ENCODE measurements at places on chromosomes 11 and 22. TPM values are rescaled to one million over a fixed set of nuclear protein-coding genes. Genes with fewer than 3 reads are reported as not detected.

GRCh38 chr11:37786214-37786755 lies 1188.2 kb upstream of the RAG2 start:
- no peak for DNase-seq

- DNase-seq, result no peak
Measured at GRCh38 chr22:48464246-48464645, 1363.4 kb downstream of the BRD1 start.

DNA sequence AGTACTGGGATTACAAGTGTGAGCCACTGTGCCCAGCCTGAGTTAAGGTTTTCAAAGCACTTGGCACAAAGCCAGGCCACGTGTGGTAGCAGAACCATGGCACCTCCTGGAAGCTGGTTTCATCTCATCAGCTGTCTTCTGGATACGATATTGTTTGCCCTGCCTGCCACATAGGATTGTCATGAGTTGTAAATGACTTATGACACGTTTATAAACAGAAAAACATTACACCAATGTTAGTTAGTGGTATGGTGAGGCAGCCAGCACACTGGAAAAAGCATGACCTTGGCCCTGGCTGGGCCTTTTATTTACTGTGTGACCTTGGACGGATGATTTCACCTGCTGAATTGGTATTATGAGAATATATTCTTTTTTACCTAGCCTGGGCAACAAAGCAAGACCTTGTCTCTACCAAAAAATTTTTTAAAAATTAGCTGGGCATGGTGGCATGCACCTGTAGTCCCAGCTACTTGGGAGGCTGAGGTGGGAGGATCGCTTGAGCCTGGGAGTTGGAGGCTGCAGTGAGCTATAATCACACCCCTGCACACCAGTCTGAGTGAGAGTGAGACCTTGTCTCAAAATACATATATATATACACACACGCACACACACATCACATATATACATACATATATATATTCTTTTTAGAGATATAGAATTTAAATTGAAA lies 24.0 kb upstream of the MYH9 start:
- DNase-seq, result no peak

GRCh38 chr11:85874265-85874664 lies 19.1 kb downstream of the CCDC83 start:
- DNase-seq, result no peak

Gene GAB2
- 38.9 TPM for total RNA-seq

- DNase-seq, result no peak
Measured at GRCh38 chr11:122030286-122030685, 85.7 kb downstream of the BLID start.

Gene SCGB2A2
- total RNA-seq, result not detected

Gene TSG101
- total RNA-seq, result 51.8 TPM

Gene CHEK1
- total RNA-seq, result 24.7 TPM

Gene TSPAN32
- 1.2 TPM for total RNA-seq

DNA sequence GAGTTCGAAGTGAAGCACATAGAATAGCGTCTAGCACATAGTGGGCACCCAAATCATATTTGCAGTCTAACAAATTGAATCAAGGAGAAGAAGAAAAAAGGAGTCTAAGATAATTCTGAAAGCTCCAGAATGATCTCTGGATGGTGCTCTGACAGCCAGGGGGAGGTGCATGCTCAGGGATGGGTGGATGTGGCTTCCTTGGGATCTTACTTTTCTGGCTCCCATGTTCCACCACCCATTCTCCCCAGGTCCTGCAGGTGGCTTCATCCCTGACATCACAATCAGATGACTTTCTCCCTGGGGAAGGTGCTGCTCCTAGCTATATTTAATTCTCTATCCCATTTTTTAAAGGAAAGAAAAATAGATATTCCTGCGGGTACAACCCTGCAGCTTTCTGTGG lies 381.9 kb downstream of the CADM1 start:
- no peak for DNase-seq

DNA sequence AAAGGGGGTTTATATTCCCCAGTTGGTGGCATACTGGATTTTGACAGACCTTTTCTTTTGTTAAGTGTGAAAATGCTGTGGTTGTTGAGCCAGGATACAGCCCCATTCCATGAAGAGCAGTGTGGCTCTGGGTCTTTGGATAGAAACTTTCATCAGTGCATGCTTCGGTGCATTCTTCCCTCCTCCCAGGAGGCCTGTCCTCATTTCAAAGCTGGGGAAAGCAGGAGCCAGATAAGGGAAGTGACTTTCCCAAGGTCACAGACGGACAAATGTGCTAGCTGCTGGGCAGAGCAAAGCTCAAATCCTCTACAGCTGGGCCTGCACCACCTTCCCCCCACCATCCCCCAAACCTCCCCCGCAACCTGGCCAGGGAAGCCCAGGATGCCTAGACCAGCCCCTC lies 184.5 kb upstream of the NTM start:
- no peak for DNase-seq

Gene A4GALT
- 0.82 TPM for total RNA-seq

- no peak for DNase-seq
Measured at GRCh38 chr11:96500440-96500839, 110.6 kb downstream of the JRKL start.

DNA sequence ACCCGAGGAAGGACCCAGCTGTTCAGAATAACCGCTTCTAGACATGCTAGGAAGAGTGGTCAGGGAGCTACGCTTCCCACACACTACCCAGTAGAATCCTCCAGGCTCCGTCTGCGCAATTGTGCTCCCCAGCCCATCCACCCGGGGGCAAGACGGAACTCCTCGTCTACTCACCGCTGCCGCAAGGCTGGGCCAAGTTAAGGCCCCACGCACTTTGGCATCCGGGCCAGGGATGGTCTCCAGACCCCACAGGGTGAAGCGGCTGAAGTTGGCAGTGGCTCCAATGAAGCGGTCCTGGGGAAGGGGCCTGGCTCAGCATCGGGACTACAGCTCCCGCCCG lies 757 bp downstream of the RNASEH2C start:
- no peak for DNase-seq

GRCh38 chr11:74754507-74755252 lies 6.0 kb downstream of the RNF169 start:
- no peak for DNase-seq

DNA sequence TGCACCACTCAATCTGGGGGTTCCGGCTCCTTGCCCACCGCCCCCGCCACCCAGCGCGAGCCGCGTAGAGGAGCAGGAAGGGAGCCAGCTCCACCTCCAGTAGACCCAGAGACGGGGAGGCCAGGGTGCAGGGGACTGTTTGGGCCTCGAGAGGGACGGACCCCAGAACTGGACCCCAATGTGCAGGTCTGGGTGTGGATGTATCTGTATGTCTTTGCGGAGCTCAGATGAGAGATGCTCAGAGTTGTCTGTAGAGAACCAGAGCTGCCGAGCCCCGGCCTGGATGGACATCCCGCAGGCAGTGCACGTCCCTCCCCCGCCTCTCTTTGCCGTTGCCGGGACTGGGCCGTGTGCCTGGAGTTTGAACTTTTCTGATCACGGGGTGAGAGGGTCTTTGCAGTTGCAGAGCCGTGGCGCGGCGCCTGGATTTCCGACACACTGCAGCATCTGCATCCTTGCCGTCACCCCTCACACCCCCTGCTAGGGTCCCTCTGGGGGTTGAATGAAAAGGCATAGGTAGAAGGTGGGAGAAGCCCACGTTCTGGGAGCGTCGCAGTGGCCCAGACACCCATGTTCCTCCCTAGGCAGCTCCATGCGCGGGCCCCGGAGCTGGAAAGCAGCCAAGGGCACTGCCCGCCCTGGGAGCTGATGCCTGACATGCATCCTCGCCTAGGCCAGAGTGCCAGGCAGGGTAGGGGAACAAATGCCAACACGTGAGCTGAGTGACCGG lies 105.2 kb downstream of the KCNQ1 start:
- DNase-seq, result peak; percentile 17

- DNase-seq, result no peak
Measured at GRCh38 chr11:68980776-68981065, at the start of gene MRGPRD. Gene MRGPRD, minus strand, starts transcription at chr11:68980986. Its CDS starts 0 bp downstream, at chr11:68980986.

Gene NOX4
- total RNA-seq, result 17.9 TPM

DNA sequence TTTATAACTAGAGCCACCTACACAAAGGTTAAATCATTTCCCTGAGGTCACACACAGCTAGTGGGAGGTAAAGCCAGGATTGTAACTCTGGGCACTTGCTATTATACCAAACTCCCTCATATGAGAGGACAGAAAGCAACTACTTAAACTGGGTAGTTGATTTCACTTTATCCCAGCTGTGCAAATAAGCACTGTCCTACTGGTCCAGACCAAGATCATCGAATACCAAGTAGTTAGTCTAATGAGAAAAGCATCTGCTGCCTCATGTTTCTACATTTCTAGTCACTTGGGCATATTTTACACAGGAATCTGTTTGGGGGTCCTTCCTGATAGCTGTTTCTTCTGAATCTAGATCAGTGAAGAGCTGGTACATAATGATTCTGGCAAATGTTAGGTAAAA lies 178.6 kb upstream of the NARS2 start:
- no peak for DNase-seq

- DNase-seq, result no peak
Measured at GRCh38 chr11:126317432-126317755, 13.5 kb downstream of the DCPS start.

Gene HSPB2
- total RNA-seq, result 0.22 TPM

DNA sequence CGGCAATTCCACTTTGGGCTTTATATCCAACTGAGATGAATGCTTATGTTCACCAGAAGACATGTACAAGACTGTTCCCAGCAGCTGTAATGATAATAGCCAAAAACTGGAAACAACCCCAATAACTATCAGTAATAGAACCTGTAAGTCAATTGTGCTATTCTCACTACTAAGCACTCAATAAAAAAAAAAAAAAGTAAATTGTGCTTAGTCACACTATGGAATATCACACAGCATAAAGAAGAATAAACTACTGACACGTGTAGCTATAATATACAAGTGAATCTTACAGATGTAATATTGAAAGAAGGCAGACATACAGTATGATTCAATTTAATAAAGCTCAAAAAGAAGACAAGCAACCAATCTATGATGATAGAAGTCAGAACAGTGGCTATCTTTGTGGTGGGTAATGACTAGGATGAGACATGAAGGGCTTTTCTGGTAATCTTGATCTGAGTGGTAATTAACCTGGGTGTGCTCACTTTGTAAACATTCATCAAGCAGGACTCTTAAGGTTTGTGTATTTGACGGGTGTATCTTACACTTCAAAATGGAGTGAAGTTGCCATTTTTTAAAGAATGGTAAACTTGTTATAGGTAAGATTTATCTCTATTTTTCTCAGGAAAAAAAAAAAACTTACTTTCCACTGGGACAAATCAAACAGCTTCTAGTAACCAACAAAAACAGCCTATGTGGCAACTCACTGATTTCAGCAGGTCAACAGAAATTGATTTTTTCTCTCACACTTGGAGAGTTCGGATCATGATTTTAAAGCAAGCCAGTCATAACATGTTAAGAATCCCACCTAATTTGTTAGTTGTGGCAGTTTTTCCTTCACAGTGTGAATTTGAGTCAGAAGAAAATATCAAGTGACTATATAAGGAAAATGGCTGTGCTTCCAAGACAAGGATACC lies 84.2 kb downstream of the CCDC83 start:
- DNase-seq, result no peak

DNA sequence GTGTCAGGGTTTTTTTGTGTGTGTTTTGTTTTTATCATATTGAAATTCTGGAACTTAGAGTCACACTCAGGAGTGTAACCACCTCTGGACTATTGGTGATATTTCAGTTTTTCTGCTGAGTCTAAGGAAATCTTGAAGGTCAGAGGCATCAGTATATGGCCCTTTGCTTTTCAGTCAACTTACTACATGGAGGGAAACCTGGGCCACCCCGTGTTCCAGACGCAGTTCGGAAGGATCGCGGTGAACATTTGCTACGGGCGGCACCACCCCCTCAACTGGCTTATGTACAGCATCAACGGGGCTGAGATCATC lies 19.9 kb downstream of the UPB1 start:
- DNase-seq, result no peak

Gene BDNF
- total RNA-seq, result 7.1 TPM

Gene TST
- total RNA-seq, result 21.3 TPM

Gene C11orf91
- 0.65 TPM for total RNA-seq

GRCh38 chr22:19827341-19828034 lies 27.2 kb downstream of the GNB1L start:
- DNase-seq, result no peak

DNA sequence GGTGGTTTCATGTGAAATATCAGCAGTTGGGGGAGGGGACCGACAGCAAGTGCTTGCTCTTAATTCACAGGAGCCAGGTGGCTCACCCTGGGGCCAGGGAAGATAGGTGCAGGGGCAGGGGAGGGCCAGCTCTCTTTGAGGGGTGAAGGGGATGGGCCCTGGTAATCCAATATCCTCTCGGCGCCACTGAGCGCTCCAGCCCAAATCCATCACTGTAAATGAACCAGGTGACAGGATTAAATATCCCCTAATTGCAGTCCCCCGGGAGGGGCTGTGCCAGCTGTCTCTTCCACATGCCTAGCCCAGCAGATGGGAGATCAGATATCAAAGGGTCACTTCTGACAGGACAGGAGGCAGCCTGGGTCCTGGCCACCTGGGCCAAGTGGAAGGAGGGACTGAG lies 531.8 kb upstream of the CADM1 start:
- DNase-seq, result no peak

Gene TRIM51G
- total RNA-seq, result not detected

- no peak for DNase-seq
Measured at GRCh38 chr11:131178020-131178419, 192.4 kb upstream of the NTM start.

- no peak for DNase-seq
Measured at GRCh38 chr11:13924801-13925327, 37.7 kb upstream of the SPON1 start.

Gene RASGRP2
- total RNA-seq, result 2.0 TPM

Gene SPTBN2
- 62.0 TPM for total RNA-seq

Gene TENM4
- total RNA-seq, result 177 TPM

DNA sequence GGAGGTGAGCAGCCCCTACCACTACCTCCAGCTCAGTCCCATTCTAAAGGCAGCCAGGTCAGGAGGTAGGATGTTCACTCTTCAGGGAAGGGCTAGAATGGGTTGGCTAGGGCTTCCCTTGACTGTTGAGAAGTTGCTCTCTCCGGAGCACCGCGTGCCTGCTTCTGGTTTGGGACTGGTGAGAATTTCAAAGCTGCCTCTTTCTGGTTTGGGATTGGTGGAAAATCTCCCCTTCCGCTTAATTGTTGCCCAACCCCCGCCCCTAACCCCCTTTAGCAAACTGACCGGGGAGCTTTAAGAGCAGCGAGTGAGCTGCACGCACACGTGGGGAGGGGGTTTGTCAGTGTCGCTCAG lies 686 bp downstream of the USP2 start:
- no peak for DNase-seq

Gene FAM118A
- 229 TPM for total RNA-seq
